ENCODE measurements at places on chromosomes 4 and X. TPM values are rescaled to one million over a fixed set of nuclear protein-coding genes. Genes with fewer than 3 reads are reported as not detected.
A peak's percentile ranks its signal among the peaks of the same experiment; 100 is the strongest.

- no peak for DNase-seq
Measured at GRCh38 chrX:20434986-20435385, 168.3 kb upstream of the RPS6KA3 start.

- no peak for DNase-seq
Measured at GRCh38 chr4:34633241-34633640, 1611.1 kb downstream of the ARAP2 start.

- peak; percentile 62 for DNase-seq
Measured at GRCh38 chr4:47031011-47031678, at the start of gene GABRB1. Gene GABRB1 (plus strand): TSS chr4:47031567.

DNA sequence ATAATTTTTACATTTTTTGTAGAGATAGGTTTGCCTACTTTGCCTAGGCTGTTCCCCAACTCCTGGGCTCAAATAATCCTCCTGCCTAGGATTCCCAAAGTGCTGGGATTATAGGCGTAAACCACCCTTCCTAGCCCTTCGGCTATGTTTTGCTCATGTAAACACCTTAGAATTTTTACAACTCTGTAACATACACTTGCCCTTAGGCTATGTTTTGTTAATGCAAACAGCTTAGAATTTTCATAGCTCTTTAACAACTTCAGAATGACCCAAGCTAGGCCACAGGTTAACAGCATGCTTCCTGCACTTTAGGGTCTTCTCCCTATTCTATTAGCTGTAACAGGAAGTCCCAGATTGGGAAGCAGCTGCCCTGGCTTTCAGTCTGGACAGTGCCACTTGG, 24.2 kb downstream of the KLHL15 start:
- DNase-seq, result no peak

The CT47B1 gene
- not detected for total RNA-seq

- no peak for DNase-seq
Measured at GRCh38 chr4:23882976-23883531, 6.8 kb downstream of the PPARGC1A start.

DNA sequence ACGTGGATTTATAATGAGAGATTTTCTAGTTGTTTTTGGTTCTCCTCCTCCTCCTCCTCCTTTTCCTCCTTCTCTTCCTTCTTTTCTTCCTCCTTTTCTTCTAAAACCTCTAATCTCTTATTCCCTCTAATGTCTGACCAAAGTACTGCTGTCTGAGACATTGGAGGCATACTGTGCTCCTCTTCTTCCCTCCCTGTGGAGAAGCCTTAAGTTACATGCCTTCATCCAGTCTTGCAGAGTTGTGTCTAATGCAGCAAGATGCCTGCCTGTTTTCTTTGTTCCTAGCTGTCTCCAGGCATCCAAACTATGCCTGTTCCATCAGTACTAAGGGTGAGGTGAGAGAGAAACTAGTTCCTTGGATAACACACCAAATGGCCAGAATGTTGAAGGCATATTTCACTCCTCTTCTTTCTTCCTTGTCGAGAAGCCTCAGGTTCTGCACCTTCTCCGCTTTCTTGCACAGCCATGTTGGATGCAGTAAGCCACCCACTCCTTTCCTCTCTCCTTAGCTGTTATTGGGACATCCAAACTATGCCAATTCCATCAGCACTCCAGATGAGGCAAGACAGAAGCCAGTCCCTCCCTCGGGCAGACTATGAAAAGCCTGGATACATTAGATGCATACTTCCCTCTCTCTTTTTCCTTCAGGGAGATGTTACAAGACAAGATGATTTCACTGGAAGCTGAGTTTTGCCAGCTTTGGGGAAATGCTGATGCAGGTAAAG, 285.7 kb upstream of the TRAM1L1 start:
- no peak for DNase-seq

GRCh38 chr4:52164116-52164515, 113.0 kb downstream of the SPATA18 start:
- DNase-seq, result no peak

GRCh38 chr4:183945741-183946140, 40.6 kb downstream of the STOX2 start:
- DNase-seq, result no peak

DNA sequence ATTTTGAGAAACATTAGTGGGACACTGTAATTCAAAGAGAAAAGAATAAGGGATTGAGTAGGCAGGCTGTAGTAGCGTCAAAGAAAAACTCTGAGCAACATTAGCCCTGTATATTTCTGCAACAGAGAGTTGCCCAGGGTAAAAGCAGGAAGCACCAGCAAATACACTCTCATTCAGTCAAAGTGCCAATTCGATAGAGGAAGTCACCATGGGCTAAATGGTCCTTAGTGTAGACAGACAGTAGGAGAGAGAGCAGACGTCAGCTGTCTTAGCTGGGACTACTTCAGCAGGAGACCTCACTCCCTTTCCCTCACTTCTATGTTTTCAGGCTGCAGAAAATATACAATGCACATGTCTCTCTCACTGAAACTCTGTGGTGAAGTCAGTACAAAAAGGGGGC, 2073.8 kb upstream of the TENM3 start:
- no peak for DNase-seq

The ENPEP gene
- 5.9 TPM for total RNA-seq

DNA sequence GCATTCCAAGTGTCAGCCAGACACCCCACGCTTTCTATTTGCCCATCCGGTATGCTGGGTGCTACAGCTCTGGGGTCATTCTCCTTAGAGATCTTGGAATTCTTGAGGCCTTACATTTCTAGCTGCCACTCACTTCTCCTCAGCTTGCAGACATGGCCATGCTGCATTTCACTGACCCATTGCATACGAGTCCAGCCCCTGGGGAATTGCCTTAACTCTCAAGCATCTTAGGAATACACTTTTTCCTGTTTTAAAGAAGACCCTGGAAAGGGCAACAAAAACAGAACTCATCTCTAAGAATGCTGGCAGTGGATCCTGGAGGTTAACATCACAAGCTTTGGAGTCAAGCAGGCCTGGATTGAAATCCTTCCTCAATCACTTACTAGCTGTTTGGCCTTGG, 122.0 kb upstream of the LNX1 start:
- DNase-seq, result no peak

All from fibroblast of the aortic adventitia (primary cell).